ENCODE measurements at places on chromosomes 12 and 14.
A peak's percentile ranks its signal among the peaks of the same experiment; 100 is the strongest.

DNA sequence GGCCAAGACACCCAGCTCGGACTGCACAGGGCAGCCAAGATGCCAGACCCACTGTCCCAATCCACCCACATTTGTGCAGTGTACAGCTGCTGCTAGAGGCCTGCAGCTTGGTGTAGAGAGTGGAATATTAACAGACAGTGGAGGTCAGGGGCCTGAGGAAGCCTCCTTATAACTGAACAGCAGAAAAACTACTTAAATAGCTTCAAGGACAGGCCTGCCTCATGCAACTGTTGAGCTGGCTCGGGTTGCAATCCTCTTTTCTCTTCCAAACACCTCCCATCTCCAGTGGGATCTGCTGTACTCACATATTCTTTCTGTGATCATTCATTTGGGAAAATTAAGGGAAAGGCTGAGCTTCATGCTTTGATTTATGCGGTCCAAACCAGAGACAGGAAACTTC is 1043.2 kb upstream of the TMEM132C start:
- DNase-seq: no peak

DNA sequence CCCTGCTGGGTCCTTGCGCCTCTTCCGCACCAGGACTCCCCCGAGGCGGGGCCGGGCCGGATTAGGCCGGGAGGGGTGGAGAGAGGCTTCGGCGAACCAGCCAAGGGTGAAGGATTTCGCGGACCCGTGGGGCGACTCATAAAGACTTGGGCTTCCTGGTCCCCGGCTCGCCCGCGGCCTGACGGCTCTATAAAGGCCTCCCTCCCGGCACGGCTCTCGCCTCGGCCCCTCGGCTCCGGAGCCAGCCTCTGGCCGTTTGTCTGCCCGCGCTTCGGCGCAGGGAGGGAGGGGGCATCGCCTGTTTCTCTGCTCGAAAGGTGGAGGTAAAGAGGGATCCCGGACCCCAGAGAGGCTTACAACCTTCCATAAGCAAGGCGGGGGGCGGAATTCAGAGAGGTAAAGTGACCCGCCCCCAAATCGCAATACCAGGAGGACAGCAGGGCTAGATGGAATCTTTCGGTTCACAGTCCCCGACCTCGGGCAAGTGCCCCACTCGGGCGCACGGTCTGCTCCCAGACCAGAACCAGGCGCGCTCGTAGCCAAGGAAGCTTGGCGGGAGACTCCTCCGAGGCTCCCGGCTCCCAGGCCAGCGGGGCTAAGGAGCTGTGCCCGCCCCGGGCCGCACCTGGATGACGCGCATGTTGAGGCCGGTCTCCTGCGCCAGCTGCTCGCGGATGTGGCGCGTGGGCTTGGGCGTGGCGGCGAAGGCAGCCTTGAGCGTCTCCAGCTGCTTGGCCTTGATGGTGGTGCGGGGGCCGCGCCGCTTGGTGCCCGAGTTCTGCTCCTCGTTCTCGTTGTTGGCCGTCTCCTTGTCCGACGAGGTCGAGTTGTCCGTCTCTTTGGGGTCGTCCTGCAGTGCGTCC is 3.9 kb downstream of the LHX5 start:
- peak; percentile 47 for DNase-seq

GRCh38 chr12:81633127-81633526 is 126.0 kb downstream of the PPFIA2 start:
- DNase-seq: no peak

GRCh38 chr12:91327889-91328288 is 145.3 kb upstream of the DCN start:
- DNase-seq: no peak

- DNase-seq: no peak
These were observed 18.5 kb upstream of the ANO2 start for GRCh38 chr12:5963515-5963914.

GRCh38 chr12:82574191-82574590 is 112.5 kb upstream of the TMTC2 start:
- DNase-seq: no peak

- DNase-seq: no peak
These were observed 140.4 kb upstream of the NRXN3 start for GRCh38 chr14:78029601-78030372.

GRCh38 chr12:122969676-122970075 is 3.4 kb upstream of the ABCB9 start:
- DNase-seq: no peak

- DNase-seq: no peak
These were observed 4.7 kb downstream of the LTB4R start for GRCh38 chr14:24315807-24316596.

DNA sequence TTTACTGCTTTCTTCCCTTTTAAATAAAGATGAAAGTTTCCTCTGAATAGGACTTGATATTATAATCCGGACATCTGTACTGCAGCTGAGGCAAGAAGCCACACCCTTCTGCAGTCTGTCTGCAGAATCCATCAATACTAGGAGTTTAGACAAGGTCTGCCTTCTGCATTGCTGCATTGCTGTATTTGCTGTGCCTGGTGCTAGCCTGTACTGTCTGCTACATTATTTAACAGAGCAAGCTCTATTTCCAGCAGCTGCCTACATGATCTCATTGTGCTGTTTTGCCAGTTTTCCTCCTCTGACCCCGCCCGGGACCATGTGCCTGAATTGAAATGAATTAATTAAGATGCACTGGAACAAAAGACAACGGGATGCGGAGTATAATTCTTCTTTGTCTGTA is 1.7 kb downstream of the TUBA1A start:
- no peak for DNase-seq

DNA sequence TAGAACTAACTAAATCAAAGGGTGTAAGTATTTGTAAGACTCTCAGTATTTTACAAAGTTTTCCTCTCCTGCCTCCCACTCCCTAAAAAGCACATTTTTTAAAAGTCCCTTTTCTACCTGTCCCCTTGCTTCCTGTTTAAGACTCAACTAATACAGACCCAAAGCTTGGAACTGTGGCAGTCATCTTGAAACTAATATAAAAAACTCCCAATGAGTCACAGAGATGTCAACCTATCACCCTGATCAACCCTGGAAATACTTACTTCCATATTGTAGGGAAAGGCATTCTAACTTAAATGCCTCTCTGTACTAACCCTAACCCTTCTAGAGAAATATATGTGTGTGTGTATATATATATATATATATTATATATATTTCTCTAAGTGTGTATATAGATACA is 184.8 kb downstream of the SPTSSA start:
- DNase-seq: no peak

- DNase-seq: no peak
These were observed 695.7 kb upstream of the ATXN7L3B start for GRCh38 chr12:73841963-73842362.

- DNase-seq: no peak
These were observed 46.8 kb upstream of the AMN start for GRCh38 chr14:102875652-102876051.

GRCh38 chr12:114018669-114019068 is 52.5 kb upstream of the RBM19 start:
- DNase-seq: no peak

DNA sequence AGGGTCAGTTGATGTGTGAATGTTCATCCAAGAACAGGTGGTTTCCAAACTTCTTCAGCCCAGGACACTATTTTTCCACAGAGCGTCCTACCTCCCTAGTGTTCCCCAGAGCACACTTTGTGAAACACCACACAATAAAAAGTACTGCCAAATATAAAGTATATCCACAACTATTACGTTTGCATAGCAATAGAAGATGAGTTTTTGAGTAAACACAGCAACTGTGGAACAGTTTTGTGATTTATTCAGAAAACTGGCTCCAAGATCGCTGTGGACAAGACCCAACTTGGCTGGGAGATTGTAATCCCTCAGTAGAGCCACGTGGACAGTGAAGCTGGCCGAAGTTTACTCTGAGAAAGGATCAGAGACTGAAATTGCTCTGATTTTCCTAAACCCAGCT is 14.5 kb upstream of the MAP1LC3B2 start:
- no peak for DNase-seq

DNA sequence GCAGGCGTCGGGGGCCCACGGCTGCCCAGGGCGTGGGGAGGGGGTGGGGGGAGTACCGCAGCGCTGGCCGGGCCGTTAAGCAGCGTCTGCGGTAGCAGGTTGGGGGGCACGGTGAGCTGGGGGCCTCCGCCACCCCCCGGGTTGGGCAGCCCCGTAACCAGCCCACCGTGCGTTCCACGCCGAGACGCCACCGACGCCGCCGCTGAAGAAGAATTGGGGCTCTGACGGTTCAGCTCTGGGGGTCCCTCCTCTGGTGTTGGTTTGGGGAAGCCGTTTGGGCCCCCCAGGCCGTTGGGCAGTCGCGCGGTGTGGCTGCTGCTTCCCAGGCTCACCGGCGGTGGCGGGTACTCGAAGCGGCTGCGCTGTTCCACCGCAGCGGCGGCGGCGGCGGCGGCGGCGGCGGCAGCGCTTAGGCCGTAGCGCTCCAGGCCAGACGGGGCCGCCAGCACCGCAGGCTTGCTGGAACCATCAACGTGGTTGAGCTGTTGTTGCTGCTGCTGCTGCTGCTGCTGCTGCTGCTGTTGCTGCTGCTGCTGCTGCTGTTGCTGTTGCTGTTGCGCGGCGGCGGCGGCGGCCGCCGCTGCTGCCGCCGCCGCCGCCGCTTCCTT is 1.5 kb downstream of the IRF2BPL start:
- peak; percentile 53 for DNase-seq

DNA sequence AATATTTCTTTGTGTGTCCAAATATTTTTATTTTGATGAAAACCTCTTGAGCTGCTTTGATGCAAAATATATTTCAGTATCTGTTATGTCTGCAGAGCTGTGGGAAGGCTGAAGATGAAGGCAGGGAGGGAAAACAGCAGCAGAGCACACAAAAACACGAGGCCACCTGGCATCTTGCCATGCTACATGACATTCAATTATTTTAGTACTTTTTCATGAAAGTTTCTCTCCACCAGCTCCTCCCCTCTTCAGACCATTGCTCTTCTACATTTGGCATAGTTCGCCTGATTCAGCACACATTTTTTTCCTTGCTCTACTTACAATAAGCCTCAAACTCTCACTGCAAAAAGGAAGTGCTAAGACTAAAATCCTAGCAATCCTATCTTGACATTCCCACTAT is 4.6 kb upstream of the ALX1 start:
- no peak for DNase-seq

DNA sequence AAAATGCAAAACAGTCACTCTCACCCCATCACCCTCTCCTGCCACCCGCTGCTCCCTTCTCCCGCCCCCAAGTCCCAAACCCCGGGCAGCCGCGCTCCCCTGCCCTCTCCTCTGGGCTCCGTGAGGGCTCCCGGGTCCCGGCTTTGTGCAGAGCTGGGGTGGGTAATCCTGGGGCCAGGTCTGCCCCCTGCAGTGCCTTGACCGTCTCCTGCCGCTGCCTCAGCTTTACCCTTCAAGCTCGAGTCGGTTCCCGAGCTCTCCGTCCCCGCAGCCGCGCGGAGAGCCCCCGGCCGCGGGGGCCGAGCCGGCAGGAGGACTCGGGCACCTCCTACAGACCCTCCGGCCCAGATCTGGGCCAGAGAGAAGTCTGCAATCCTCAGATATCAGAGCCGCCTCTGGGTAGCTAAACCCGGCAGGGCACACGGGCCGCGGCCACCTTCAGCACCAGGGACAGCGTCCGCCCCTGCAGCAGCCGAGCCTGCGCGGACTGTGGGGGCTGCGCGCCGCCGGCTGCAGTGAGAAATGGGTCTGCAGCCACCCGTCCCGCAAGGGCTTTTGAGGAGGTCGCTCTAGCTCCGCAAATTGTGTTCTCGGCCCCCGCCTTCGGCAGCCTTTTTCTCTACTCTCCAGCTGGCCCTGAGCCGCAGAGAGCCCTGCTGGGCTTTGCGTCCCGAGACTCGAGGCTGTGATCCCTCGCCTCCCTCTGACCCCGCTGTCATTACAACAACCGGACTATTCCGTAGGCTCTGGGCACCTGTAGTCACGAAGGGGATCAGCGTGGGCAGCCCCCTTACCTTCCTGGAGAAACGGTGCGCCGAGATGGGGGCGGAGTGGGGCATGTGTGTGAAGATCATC is 1.2 kb downstream of the PRMT8 start:
- peak; percentile 7 for DNase-seq

GRCh38 chr14:70073924-70074566 is 114.7 kb downstream of the SLC8A3 start:
- peak; percentile 59 for DNase-seq

DNA sequence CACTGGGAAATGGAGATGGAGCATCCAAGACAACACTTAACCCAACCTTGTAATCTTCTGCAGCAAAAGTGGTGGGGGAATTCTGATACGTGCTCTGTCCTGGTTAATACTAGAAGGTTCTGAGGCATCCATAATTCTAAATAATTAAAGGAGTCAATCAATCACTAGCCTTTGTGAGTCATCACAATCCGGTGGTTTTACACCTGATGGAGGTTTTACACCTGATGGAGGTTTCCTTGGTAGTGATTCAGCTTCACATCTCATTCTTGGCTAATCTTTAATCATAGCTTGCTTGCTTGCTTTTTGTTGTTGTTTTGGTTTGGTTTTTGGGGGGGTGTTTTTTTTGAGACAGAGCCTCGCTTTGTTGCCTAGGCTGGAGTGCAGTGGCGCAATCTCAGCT is 343.4 kb downstream of the DPF3 start:
- no peak for DNase-seq

- DNase-seq: no peak
These were observed 151.5 kb upstream of the PRICKLE1 start for GRCh38 chr12:42741091-42741490.

- no peak for DNase-seq
These were observed 12.2 kb downstream of the STAB2 start for GRCh38 chr12:103599274-103599673.

- no peak for DNase-seq
These were observed 16.6 kb downstream of the SOCS2 start for GRCh38 chr12:93589081-93589480.

- DNase-seq: no peak
These were observed 473.4 kb upstream of the LMO3 start for GRCh38 chr12:17079251-17079909.

Measured in PC-9 (cell line).